ENCODE measurements at places on chromosomes 7 and 10. TPM values are rescaled to one million over a fixed set of nuclear protein-coding genes. Genes with fewer than 3 reads are reported as not detected.

DNA sequence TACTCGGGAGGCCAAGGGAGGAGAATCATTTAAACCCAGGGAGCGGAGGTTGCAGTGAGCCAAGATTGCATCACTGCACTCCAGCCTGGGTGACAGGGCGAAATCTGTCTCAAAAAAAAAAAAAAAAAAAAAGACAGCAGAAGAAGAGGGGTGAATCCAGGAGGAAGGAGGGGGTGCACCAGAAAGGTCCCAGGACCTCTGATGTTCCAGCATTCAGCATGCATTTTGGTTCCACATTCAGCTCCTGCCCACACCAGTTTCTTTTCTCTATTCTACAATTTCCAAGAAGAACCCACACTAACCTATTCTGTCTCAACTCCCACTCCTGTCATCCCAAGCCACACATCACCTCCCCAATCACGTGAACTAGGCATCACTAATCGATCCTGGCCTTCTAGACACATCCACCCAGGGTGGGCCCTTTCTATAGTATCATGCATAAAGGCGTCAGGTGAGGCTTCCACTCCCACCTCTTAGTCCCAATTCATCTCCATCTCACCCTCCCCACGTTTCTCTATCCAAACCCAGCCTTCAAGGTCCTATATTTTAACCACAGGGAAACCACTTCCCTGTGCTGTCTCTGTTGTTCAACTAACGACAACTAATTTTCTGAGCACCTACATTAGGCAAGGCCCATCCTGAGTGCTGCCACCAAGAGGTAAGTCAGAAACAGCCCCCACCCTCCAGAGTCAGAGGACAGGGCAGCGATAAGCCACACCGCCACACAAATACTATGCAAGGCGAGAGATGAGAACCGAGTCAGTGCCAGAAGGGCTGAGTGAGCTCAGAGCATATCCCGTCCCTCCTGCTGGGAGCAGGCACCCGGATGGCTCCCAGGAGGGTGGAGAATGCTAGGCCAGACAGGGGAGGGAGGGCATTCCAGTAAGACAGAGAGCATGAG lies 2.2 kb downstream of the ANXA11 start:
- H3K36me3 ChIP-seq, result peaks cover 9% of the 10 kb centered on the region
- H3K27me3 ChIP-seq, result no peaks in the 10 kb centered on the region
- peak overlapping the region; percentile 93 for H3K27ac ChIP-seq
- peaks cover 54% of the 10 kb centered on the region for H3K4me1 ChIP-seq
- no peak for DNase-seq

DNA sequence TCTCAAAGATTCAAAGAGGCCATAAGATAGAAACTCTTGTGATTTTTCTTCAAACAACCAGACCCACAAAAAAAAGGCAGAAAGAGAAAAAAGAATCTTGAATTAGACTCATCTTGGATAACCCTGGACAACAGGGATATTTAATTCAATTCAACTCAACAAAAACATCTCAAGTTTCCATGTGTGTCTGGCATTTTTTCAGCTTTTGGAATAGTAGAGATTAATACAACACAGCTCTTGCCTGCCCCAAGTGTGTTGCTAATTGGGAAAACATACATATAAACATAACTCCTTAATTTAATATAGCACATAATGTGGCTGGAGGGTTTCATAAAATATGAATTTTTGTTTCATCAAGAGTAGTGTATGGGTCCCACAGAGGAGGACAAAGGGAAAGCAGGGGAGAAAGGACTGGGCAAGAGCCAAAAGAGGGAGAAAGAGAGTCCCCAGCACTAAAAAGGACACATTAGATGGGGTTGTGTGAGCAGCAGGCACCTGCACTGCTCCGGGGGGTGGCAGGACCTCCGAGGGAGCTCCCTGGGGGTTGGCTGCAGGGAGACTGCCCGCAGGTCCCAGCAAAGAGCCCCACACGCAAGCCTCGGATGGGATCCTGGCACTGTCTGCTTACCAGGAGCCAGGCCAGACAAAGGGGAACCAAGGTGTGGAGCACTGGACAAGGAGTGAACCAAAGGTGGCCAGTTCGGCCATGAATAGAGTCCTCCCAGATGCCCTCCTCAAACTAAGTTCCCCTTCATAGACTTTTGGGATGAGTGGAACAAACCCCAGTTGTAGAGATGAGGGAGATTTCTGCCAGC lies 65.6 kb upstream of the TMEM72 start:
- H3K4me3 ChIP-seq, result no peak overlapping the region
- H3K4me1 ChIP-seq, result no peaks in the 10 kb centered on the region
- H3K36me3 ChIP-seq, result no peaks in the 10 kb centered on the region
- H3K27ac ChIP-seq, result no peak overlapping the region
- peaks cover 30% of the 10 kb centered on the region for H3K27me3 ChIP-seq

UNCX gene
- not detected for total RNA-seq

HK1 gene
- total RNA-seq, result 104 TPM

SMO gene
- total RNA-seq, result not detected

CLDN4 gene
- total RNA-seq, result 0.23 TPM

PTPRN2 gene
- total RNA-seq, result 0.42 TPM

CLRN3 gene
- total RNA-seq, result not detected

RARRES2 gene
- total RNA-seq, result not detected

DNA sequence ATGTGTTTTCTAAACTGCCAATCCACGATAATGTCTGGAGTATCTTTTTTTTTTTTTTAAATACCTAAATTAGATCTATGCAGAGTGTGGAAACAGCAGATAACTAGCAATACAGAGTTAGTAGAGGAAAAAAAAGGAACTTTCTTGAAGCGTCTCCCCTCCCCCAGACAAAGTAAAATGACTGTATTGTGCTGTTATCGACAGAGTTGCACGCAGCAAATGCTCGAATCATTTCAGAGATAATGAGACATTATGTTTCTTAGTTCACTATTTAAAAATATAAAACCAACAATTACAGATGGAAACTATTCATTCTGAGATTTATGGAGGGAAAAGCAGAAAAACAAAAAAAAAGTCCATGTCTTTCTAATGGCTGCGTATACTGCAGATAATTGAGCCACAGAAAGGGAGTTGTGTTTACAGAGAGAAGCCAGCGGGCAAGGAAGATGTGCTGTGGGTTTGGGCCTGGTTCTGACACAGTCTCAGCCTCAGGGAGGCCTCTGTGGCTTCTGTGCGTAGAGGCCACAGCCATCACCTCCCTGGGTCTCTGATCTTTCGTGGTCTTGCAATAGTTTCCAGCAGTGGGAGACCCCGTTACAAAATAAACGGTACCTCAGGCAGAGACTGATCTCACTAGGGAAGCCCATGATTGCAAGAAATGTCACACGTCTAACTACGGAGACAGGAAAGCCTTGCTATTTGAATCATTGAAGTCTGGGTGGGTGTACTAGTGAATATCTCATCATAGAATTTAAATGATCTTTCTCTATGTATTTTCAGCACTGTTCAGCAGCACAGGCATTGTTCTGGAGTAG lies 19.1 kb upstream of the KLF6 start:
- no peaks in the 10 kb centered on the region for H3K36me3 ChIP-seq
- peak overlapping the region; percentile 71 for H3K4me3 ChIP-seq
- no peak for DNase-seq
- peaks cover 62% of the 10 kb centered on the region for H3K4me1 ChIP-seq
- H3K27me3 ChIP-seq, result no peaks in the 10 kb centered on the region

- no peak for DNase-seq
- H3K36me3 ChIP-seq, result peaks cover 2% of the 10 kb centered on the region
- H3K27me3 ChIP-seq, result no peaks in the 10 kb centered on the region
- no peak overlapping the region for H3K27ac ChIP-seq
- H3K4me3 ChIP-seq, result no peak overlapping the region
Measured at GRCh38 chr10:28094121-28094520, 95.2 kb upstream of the ODAD2 start.

IDI1 gene
- total RNA-seq, result 134 TPM

NEUROD6 gene
- total RNA-seq, result not detected

HHEX gene
- total RNA-seq, result 3.9 TPM

GRCh38 chr10:13351340-13351915 lies 3.3 kb upstream of the SEPHS1 start:
- H3K36me3 ChIP-seq, result no peaks in the 10 kb centered on the region
- H3K27me3 ChIP-seq, result peaks cover 13% of the 10 kb centered on the region
- H3K4me1 ChIP-seq, result peaks cover 29% of the 10 kb centered on the region
- DNase-seq, result no peak

- H3K27ac ChIP-seq, result no peak overlapping the region
- no peaks in the 10 kb centered on the region for H3K4me1 ChIP-seq
- no peak for DNase-seq
- no peaks in the 10 kb centered on the region for H3K36me3 ChIP-seq
- peaks cover 30% of the 10 kb centered on the region for H3K27me3 ChIP-seq
Measured at GRCh38 chr10:34228066-34228465, 587.0 kb downstream of the PARD3 start.

- H3K27ac ChIP-seq, result no peak overlapping the region
- DNase-seq, result no peak
- no peak overlapping the region for H3K4me3 ChIP-seq
- peaks cover 5% of the 10 kb centered on the region for H3K36me3 ChIP-seq
- H3K4me1 ChIP-seq, result peaks cover 3% of the 10 kb centered on the region
Measured at GRCh38 chr7:762885-763284, 35.8 kb upstream of the PRKAR1B start.

DNA sequence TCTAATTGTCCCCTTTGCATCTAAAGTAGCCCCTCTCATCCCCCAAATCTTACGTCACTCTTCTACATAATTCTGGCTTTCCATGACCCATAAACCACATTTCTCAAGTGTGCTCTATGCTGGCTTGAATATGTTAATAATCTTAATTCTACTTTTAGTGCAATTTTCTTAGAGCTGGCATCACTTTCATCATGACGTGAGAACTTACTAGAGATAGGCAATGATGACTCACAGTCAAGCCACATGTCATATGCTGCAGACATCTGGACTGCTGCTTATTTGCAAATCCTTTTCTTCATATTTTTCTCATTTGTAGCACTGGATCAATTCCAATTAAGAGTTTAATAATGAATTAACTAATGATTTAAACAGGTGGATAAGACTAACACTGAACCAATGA lies 260.7 kb upstream of the PRKCQ start:
- no peak for DNase-seq
- H3K27me3 ChIP-seq, result peaks cover 32% of the 10 kb centered on the region
- no peaks in the 10 kb centered on the region for H3K36me3 ChIP-seq
- no peak overlapping the region for H3K27ac ChIP-seq
- H3K4me3 ChIP-seq, result no peak overlapping the region
- peaks cover 5% of the 10 kb centered on the region for H3K4me1 ChIP-seq

TMEM273 gene
- 11.3 TPM for total RNA-seq

CCL24 gene
- not detected for total RNA-seq

HPSE2 gene
- total RNA-seq, result 0.34 TPM

AOAH gene
- total RNA-seq, result 2.6 TPM

DNA sequence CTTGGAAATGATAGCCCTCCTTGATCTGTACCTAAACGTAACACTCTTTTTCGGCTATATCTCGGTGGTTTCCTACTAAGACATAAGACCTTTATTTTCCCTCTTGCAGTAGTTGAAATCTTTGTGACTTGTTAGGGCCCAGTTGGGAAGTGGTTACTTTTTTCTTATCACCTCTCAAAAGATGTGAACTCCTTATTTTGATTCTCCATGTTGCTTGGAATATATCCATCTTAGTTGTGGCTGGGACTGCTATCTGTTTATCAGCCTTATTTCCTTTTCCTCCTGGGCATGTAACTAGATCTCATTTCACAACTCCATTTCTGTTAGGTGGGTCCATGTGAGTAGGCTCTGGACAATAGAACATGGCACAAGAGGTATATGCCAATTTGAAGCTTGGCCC lies 4.1 kb upstream of the CPED1 start:
- H3K27me3 ChIP-seq, result peaks cover 46% of the 10 kb centered on the region
- H3K27ac ChIP-seq, result no peak overlapping the region
- DNase-seq, result no peak
- no peak overlapping the region for H3K4me3 ChIP-seq
- no peaks in the 10 kb centered on the region for H3K36me3 ChIP-seq
- H3K4me1 ChIP-seq, result peaks cover 17% of the 10 kb centered on the region

DNA sequence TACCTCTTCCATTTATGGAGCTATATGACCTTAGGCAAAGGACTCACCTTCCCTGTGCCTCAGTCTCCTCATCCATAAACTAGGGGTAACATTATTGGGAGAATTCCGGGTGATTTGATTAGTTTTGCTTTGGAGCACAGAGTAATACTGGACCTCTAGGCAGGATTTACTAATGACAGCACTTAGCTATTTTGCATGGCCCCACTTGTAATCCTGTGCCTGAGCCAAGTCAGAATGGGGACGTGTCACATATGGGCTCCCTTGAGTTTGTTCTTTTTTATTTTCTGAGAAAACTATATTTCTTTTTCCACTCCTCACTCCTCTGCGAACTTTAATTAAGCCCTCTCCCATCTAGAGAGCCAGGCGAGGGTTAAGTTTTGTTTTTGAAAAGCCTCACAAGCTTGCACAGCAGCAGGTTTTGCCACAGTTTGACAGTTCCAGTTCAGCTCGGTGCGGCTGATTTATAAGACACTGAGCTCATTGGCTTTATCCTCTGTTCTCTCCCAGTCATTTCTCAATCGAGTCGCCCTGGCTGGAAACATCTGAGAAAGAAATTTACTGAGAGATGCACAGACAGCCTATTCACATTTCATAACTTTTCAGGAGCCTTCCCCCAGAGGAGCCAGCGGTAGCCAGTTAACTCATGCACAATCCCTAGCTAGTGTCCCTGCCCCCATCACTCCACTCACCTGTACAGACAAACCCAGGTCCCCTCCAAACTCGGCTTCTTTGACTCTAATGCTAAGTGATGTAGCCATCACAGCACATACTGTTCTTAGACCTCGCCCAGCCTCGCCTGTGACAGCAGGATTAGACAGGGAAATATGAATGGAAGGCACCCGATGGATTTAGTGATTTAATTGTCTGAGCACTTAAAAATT lies 441.9 kb upstream of the NPVF start:
- DNase-seq, result no peak
- no peaks in the 10 kb centered on the region for H3K36me3 ChIP-seq
- no peaks in the 10 kb centered on the region for H3K4me1 ChIP-seq

DNA sequence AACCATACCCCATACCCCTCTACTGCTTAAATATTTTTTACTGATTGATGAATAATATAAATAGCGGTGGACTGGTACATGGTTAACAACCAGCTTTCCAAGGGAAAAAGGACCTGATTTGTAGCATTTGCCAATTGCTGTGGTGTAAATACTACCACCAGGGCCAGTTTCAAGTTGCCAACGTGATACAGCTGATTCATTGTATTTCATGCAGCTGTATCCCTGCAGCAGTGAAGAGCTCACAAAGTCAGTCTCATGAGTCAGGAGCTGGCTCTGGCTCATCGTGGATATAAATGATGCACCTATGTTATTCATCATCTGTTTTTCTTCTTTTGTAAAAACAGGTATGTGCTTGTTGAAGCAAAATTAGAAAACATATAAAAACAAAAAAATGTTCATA lies 15.2 kb downstream of the CALML5 start:
- H3K36me3 ChIP-seq, result peaks cover 2% of the 10 kb centered on the region
- H3K4me3 ChIP-seq, result no peak overlapping the region
- DNase-seq, result no peak
- H3K4me1 ChIP-seq, result peaks cover 5% of the 10 kb centered on the region
- no peak overlapping the region for H3K27ac ChIP-seq
- peaks cover 24% of the 10 kb centered on the region for H3K27me3 ChIP-seq

- no peak for DNase-seq
- no peaks in the 10 kb centered on the region for H3K36me3 ChIP-seq
- no peak overlapping the region for H3K27ac ChIP-seq
- H3K27me3 ChIP-seq, result peaks cover 39% of the 10 kb centered on the region
Measured at GRCh38 chr10:34154383-34154900, 660.7 kb downstream of the PARD3 start.

GRCh38 chr7:51213618-51214017 lies 103.0 kb downstream of the COBL start:
- DNase-seq, result no peak
- peaks cover 9% of the 10 kb centered on the region for H3K27me3 ChIP-seq
- H3K27ac ChIP-seq, result no peak overlapping the region
- peaks cover 2% of the 10 kb centered on the region for H3K4me1 ChIP-seq
- no peaks in the 10 kb centered on the region for H3K36me3 ChIP-seq

All from T-helper 17 cell (primary cell).